ENCODE measurements at places on chromosomes 7 and 10.

DNA sequence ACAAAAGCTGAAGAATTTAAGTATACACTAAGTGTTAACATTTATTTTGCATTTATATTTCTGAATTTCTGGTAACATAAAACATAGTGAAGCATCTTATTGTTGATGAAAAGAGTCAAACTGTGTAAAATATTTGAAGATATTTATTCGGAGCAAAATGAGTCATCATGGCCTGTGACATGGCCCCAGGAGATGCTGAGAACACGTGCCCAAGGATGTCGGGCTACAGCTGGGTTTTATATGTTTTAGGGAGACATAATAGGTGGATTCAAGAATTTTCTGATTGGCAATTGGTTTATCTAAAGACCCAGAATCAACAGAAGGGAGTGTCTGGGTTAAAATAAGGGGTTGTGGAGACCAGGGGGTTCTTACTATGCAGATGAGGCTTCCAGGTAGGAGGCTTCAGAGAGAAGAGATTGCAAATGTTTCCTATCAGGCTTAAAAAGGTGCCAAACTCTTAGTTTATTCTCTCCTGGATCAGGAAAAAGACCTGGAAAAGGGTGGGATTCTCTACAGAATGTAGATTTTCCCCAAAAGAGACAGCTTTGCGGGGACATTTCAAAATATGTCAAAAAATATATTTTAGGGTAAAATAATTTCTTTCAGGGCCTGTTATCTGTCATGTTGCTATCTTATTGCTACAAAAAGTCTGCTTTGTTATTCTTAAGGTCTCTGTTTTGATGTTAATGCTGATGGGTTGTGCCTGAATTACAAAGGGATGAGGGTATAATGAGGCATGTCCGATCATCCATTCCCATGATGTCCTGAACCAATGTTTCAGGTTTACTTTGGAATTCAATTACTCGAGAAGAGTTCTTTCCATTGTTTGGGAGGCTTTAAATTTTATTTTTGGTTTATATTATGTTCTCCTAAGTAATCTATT is 74.5 kb downstream of the VWDE start:
- no peak for DNase-seq

GRCh38 chr10:85986777-85987176 is 379.8 kb downstream of the GRID1 start:
- no peak for DNase-seq

GRCh38 chr10:36531621-36532020 is 593.8 kb upstream of the ANKRD30A start:
- DNase-seq = no peak

GRCh38 chr10:16603308-16603707 is 81.6 kb upstream of the C1QL3 start:
- DNase-seq = no peak

DNA sequence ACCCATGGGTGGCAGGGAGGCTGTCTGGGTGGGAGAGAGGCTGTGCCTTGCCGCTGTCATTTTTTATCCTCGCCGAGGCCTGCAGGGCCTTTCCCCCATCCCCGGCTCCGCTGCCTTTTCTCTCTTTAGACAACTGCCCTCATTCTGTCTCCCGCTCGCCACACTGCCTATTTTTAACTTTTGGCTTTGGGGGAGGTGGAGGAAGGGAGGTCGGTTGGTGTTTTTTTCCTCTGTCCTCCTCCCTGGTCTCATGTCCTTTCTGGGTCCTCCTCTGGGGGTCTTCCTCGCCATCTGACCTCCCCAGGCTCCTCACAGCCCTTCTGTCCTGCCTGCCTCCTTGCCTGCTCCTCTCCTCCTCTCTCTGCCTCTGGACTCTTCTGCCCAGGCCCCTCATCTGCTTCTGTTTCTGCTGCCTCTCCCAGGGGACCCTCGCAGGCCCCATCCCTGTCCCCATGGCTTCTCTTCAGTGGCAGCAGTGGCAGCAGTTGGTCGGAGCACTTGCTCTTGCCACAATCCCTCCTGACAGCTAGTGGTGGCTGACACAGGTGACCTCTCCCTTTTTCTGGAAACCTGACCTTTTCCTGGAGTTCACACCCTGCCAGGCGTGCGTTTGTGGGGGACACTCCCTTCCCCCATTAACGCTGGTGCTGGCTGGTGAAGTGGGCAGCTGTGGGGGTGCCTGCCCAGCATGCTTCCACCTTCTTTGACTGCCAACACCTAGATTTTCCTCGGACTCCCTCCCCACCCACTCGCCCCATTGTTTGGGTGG is 19.5 kb upstream of the PCBD1 start:
- no peak for DNase-seq

DNA sequence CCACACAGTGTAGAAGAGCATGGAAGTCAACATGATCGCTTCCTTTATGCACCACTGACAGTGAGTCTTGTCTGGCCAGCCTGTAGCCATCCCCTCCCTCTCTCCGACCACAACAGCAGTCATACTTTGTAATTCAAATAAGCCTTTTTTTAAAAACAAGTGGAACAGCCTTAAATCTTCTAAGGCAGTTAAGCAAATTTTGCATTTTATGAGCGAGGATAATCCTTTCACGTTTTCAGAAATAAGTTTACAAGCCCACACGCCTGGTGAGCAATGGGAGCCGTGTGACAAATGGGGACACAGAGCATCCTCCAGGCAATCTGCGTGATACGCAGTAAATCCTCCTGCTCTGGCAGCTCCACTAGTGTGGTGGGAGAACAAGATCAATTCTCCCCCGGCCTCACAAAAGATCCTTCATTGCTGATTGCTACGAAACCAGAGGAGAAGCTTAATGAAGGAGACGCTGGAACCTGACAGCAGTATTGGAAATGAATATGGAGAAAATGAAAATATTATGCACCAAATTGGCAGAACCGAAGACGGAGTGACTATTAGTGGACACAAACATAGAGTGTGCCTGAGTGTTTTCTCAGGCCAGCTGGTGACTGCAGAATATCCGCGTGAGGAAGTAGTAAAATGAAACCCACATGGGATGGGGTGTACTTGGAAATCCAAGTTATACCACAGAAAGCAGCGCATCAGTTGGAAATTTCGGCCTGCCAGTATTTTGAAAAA is 104.2 kb upstream of the CDCA7L start:
- DNase-seq = no peak

- DNase-seq = no peak
These were observed 71.9 kb downstream of the POT1 start for GRCh38 chr7:124857672-124858235.
